K562 (cell line): ENCODE measurements at places on chromosomes 12 and 14.

- peak; percentile 49 for DNase-seq
Measured at GRCh38 chr12:119669744-119670472, 2.0 kb downstream of the PRKAB1 start.

DNA sequence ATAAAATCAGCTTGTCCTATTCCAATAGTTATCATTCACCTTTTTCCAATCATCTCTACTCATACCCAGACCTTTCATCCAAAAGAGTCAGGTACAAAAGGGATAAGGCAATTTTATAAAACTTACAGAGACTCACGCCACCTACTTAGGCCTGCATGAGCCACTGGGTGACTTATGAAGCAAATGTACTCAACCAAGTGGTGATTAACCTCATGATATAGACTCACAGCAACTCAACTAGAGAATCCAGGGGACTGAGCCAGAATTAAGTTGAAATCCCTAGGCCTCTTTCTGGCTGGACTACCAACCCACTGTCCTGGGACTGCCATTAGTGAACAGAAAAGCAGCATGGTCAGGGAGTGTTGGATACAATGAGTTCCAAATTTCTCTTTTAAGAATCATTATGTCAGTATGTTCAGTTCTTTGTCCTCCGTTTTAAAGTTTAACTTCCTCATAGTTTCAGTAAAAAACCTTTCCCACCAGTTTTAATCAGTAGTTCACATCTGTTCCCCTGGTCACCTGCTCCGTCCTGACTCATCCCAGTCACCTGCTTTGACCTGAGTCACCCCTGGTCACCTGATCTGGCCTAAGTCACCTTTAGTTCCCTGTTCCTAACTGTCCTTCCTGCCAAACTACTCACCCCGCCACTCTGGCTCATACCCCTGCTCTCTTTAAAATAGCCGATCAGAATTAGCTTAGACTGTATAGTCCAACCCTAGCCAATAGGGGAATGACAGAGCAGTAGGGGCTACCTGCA lies 36.8 kb downstream of the SPTSSA start:
- no peak for DNase-seq

- no peak for DNase-seq
Measured at GRCh38 chr12:71605039-71605438, 58.6 kb downstream of the ZFC3H1 start.

DNA sequence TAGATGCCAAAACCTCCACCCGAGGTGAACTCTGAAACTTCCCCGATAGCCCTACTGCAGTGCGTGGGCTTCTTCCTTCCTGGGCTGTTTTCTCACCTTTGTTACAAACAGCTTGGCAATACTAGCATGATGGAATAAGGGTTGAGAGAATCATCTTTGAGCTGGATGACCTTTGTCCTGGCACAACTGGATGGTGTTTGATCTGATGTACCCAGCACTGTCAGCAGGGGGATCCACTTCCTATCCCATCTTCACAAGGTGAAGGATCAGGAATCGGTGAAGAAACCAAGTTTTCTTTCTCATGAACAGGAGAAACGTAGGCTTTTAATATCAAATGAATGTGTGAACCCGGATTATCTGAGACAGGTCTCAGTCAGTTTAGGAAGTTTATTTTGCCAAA lies 19.5 kb upstream of the LRRC10 start:
- peak; percentile 39 for DNase-seq

DNA sequence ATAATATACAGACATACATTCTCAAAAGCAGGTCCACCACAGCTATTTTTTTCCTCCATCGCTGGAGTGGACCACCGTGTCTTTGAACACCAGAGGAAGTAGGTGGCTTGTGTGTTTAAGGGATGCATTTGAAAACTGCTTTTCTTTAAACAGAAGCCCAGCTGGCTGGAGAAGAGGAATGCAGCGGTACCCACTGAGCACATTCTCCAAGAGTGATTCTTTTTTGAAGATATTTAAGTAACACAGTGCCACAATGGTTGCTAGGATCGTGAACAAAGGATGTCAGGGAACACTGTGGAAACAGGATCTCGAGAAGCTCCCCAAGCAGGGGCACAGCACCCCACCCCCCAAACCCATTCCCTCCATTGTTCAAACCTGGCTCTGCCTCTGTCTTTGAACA lies 286.6 kb upstream of the PWP1 start:
- no peak for DNase-seq

DNA sequence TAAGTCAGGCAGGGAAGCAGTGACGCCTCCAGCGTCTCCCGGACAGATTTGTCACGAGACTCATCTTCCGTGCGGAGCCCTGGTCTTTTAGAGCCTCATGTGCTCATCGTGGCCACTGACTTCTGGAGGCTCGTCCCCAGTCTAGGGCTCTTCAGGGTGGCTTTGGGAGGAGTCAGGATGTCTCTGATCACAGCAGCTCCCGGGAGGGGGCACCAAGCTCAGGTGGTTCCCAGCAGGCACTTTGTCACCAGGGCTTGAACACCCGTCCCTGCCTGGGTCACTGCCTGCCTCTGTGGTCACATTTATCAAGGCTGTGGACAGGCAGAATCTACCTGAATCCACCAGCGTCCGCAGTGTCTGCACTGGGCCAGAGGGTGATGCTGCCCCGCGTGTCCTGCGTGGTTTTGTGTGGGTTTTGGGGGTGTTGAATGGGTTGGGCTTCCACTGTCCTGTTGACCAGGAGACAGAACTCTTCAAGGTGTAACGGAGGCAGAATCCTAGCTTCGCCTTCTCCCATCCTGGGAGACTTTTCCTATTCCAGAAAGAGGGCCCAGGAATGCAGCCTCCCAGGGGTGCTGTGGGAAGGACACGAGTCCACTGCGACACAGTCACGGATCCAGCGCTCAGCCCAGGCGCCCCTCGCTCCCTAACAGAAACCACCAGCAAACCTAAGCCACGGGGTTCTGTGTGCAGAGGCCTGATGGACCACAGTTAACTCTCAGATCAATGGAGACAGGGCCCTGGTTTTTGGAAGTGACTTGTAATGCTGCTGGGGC lies 132.3 kb downstream of the ADGRD1 start:
- no peak for DNase-seq

GRCh38 chr12:5078423-5078822 lies 34.7 kb downstream of the KCNA5 start:
- no peak for DNase-seq

DNA sequence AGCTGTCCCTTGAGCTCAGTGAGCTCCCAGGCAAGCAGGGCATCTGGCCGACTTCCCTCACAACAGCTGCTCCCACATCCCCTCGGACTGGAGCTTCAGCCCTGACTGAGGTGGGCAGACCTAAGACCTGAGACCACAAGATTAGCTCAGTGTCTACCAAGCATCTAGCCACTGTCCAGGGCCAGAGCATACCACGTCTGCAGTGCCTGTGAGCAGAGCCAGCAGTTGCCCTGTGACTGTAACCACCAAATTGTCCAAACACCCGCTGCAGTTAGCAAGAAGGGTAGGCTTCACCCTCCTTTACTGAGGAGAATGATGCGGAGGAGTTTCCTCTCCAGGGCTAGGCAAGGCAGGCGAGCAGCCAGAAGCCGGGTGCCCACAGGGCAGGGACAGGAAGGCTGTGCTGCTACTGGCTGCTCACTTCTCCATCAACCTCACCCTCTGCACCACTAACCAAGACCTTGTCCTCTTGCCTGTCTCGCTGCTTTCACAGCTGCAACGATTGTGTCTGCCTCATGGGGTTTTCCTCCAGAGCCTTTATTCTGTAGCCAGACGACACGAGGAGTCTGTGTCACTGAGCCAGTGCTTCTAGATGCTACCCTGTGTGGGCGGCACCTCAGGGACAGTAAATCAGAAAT lies 53.9 kb downstream of the ANAPC7 start:
- no peak for DNase-seq

GRCh38 chr12:92442782-92443181 lies 260.0 kb upstream of the PLEKHG7 start:
- DNase-seq: no peak

DNA sequence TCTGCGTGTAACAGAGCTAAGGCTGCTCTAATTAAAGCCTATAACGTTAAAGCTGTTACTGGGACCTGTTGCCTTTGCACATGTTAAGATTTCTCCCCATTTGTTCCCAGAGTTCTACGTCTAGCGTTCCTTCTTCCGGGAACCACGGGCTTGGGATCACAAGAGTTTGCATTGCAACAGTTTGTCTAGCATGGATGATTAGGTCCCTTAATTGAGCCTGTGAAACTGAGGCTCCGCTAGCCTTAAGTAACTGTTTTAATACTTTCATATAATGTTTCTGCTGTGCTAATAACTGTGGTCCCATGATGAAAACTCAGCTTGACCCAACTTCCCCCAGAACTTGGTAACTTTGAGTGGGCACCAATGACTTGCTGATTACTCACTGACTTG lies 16.7 kb upstream of the LYZ start:
- DNase-seq: no peak

DNA sequence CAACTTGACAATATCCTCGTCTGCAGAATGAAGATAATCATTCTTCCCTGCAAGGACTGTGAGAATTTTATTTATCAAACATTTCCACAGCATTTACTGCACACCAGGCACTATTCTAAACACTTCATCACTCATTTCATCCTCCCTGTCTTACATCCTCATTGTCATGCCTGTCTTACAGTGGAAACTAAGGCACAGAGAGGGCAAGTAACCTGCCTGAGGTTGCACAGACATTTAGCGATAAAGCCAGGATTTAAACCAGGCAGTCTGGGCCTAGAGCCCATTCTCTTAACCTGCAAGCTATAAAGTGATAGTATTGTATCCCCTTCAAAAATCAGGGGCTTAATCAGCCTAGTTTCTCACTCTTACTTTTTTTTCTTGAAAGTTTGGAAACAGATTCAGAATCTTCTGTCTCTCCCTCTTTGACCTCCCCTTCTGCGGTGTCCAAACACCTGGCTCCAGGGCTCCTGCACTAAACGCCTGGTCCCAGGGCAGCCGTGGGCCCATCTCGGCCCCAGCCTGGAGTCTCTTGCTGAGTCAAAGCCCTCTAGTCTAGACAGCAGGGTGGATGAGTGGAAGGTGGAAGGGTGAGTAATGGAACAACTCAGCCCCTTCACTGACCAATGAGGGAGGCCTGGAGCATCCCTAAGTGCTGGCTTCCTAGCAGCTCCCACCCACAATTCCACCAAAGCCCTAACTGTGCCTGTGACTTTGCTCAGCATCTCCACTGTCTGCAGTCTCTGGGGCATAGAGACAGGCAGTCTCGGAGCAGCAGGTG lies 12.5 kb downstream of the ISM2 start:
- no peak for DNase-seq

DNA sequence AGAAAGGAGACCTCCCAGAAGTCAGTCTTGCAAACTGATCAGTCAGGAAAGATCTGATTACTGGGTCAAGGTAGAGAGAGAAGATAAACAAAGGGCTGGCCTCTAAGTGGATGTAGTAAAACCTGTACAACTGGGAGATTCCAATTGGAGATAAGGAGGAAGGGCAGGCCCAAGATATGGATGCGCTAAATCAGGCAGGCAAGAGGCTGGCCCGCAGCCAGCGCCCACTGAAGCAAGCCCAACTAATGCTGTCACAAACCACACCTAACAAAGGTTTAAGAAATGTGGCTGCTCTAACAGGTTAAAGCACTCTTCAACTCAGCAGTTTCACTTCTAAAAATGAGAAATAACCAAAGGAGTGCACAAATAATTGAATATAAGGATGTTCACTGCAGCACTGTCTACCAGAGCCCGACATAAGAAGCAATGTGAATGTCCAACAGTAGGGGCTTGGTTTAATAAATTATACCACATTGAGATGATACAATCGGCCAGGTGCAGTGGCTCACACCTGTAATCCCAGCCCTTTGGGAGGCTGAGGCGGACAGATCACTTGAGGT lies 4.7 kb downstream of the GLTP start:
- DNase-seq: no peak

DNA sequence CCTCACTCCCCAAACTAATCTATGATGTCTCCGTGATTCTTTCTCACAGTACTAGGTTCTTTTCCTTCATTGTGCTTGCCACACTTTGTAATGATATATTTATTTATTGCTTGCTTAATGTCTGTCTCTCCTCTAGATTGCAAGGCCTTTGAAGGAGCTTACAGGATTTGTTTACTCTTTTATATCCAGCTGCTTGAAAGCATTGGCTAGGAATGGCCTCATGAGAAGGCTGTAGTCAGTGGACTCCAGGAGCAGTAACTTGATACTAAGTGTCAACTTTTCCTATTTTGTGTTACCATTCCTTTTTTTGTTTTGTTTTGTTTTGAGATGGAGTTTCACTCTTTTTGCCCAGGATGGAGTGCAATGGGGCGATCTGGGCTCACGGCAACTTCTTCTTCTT lies 7.3 kb upstream of the FAM234B start:
- DNase-seq: no peak

GRCh38 chr12:73598626-73599025 lies 939.0 kb upstream of the ATXN7L3B start:
- DNase-seq: no peak

GRCh38 chr12:66903782-66904396 lies 225.0 kb upstream of the GRIP1 start:
- DNase-seq: no peak

DNA sequence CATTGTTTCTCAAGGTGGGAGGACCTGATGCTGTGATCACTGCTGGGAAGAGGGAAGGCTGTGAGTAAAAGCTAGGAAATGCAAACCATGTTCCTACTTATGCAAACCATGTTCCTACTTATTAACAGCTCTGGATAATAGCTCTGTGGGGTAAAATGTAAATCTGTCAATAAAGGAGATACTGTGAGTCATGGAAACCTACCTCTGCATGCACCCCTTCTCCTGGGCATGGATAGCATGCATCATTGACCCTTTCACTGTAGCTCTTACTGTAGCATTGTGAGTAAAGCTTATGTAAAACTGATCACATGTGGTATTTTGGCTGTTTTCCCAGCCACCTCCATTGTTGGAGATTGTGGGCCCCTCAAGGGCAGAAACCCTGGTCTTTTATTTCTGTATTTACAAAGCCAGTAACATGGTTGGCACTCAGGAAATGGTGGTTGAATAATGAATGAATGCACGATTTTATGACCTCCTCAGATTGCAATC lies 253.7 kb downstream of the GRIN2B start:
- no peak for DNase-seq

DNA sequence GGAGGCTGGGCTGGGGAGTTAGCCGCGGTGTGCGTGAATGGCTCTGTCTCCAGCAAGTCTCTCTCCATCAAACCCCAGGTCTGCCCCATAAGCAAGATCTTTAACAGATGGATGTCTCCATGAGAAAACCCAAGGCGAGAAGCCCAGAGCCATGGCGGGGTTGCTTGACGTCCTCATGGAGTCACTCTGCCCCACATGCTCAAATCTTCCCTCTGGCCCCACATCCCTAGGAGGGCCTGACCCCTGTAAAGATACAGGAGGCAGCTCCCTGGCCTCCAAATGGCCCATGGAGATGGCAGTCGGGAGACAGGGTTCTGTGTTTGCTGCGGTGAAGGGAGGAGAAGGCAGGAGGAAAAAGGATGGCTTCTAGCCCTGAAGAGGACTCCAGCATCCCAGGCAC lies 49.3 kb downstream of the C14orf132 start:
- DNase-seq: no peak

- no peak for DNase-seq
Measured at GRCh38 chr12:51390457-51390856, 749 bp downstream of the GALNT6 start.
